ENCODE measurements at places on chromosomes 2 and 18. TPM values are rescaled to one million over a fixed set of nuclear protein-coding genes. Genes with fewer than 3 reads are reported as not detected.

HOXD10 gene
- 9.3 TPM for total RNA-seq

CDKL4 gene
- not detected for total RNA-seq

C2orf81 gene
- total RNA-seq = 1.6 TPM

DNA sequence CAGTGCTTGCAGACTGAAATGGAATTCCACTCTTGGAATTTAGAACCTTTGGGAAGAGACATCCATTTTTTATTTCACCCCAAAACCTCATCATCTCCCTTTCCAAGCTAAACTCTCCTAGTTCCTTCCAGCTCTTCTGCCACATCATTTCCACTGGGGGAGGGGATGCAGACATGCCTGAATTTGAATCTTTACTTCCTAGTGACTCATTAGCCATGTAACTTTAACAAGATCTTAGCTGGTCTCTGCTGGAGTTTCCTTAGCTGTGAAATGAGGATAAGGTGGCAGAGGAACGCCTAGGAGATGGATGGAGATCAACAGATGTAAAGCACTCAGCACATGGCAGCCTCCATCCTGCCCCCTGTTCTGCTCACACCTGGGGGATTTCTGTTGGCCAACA, 266.8 kb downstream of the EN1 start:
- DNase-seq = peak; percentile 2

GRCh38 chr2:61111708-61112107, 46.0 kb downstream of the SANBR start:
- no peak for DNase-seq

DNA sequence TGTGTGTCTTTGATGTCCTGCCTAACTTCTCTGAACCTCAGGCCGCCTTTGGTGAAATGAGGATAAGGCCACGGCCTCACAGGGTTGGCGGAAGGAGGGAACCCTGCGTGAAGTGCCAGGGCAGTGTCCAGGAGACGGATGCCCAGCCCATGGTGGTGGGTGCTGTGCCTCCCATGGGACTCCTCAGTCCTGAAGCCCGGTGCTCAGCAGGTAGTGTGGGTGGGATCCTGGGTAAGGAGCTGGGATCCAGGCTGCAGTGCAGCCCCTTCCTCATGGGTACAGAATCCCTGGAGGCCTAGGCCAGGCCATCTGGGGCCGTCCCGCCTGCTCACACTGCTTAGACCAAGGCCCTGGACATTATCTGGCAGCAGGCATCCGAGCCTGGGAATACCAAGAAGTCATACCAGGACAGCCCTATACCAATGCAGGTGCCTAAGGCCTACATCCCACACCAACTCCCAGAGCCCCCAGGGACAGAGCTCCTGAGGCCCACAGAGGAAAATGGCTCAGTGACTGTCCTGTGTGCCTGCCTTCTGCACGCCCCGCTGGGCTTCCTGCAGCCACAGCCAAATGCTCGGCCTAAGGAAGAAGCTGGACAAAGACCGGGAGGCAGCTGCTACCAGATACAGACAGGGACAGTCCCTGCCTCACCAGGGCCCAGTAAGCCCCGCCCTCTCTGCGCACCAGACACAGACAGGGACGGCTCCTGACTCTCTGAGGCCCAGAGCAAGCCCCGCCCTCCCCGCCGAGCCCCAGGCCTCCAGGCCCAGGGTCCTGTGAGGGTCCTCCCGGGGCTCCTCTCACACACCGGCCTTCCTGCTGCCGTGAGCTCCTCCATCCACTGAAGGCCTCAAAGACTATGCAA, 78.0 kb downstream of the NDUFA10 start:
- no peak for DNase-seq

GRCh38 chr2:38380397-38381130, 3.5 kb upstream of the ATL2 start:
- no peak for DNase-seq

- no peak for DNase-seq
Measured at GRCh38 chr2:61938511-61938910, 33.0 kb downstream of the COMMD1 start.

- no peak for DNase-seq
Measured at GRCh38 chr2:170694316-170694715, 20.8 kb upstream of the SP5 start.

DNA sequence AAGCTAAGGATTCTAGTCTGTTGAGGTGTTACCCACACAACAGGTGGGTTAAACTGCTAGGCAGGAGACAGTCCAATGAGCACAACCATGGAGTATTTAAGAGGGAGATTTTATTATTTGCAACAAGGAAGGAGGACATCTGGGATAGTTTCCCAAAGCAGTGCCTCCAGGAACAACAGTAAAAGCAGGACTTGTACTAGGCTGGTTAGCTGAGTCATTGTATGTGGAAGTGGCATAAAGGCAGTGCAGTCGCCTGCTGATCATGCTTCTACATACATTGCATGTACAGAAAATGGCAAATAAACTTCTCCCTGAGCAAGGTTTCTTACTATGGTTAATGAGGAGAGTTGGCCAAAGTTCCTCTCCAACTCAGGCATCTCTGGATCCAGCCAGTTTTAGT, 46.1 kb upstream of the CYTIP start:
- no peak for DNase-seq

GRCh38 chr2:3956406-3956805, 253.0 kb downstream of the DCDC2C start:
- DNase-seq = no peak

- no peak for DNase-seq
Measured at GRCh38 chr2:160469621-160470204, 23.9 kb downstream of the RBMS1 start.

GRCh38 chr18:69596345-69596744, 195.7 kb downstream of the DOK6 start:
- DNase-seq = no peak

DNA sequence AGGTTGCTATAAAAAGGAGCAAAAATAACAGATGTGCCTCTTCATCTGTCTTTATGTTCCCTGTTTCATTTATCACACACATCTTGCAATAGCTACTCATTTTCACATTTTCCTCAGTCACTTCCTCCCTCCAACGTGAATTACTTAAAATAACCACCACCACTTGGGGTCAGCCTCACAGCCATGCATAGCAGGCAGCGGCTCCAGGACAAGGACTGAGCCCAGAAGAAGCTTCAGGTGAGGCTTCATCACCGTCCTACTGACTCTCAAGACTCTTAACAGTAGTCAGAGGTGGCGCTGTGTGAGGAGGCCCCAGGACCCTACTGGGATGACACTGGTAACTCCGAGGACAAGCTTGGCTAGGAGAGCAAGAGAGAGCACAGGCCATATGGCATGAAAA, 15.5 kb upstream of the ST8SIA5 start:
- no peak for DNase-seq

DNA sequence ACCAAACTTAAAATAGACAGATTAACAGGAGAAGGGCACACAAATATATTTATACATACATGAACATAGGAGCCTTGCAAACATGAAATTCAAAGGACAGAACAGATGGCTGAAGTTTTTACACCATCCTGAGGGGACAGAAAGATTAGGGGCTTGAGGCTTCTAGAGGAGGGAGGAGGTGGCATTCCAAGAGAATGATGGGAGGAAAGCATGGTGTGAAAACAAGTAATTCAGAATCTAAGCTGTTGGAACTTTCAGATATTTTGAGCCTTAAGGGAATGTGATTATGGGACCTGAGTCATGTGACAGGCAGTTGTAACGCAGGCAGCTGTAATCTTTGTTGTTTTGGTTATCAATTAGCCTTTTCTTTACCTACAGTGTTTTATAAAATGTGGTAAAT, 225.2 kb upstream of the SPOPL start:
- DNase-seq = peak; percentile 21
